ENCODE measurements at places on chromosomes 7 and 10.

- no peak for DNase-seq
These were observed 211.2 kb downstream of the ARL4A start for GRCh38 chr7:12898620-12899019.

DNA sequence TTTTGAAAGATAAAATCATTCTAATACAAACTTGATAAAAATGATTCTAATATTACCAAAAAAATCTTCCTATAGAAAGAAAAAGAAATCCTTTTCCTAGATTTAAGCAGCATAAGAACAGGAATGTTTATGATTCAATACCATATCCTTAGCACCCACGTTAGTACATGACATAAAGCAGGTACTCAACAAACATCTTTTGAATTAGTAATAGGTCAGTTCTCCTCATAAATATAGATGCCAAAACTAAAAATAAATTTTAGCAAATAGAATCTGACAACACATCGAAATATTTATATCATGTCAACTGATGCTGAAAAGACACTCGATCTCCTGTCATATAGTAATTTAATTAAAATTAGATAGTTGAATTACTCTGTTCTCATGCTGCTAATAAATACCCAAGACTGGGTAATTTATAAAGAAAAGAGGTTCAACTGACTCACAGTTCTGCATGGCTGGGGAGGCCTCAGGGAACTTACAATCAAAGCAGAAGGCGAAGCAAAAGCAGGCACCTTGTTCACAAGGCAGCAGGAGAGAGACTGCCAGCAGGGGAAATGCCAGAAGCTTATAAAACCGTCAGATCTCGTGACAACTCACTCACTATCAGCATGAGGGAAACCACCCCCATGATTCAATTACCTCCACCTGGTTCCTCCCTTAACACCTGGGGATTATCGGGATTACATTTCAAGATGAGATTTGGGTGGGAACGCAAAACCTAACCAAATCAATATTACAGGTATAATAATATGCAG, 191.8 kb downstream of the HTR7 start:
- no peak for DNase-seq

DNA sequence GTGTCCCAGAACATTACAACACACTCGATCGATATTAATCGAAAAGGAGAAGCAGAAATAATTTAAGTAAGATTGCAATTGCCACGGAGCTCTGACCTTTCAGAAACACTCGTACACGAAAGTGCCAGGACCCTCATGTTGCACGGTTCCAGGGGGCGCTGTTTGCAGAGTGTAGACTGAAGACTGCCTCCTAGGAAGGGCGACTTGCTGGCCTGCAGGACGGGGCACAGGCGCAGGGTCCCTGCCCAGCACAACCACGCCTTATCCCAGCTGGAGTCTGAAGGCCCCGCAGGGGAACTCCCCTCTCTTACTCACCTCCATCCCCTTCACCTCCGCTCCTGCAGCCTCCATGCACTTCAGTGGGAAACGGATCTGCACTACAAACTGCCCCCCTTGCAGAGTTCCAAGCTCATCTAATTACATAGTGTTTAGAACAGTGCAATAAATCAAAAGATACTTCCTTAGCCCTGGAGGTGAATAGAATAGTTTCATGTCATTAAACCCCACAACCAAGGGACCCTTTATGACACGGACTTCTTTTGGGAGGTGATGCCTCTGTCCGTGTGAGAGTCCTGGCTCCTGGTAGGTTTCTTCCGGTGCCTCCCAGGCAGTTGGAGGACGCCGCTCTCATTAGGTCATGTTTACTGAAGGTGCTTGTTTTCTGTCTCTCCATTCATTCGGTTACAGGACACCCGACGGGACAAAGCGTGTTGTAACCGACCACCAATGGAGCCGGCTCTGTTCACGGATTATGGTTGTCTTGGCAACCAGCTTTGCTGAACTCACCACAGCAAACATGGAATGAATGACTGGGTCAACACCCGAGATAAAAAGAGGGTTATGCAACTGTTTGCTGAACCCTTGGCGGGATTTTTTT, 262.2 kb downstream of the BAMBI start:
- DNase-seq, result peak; percentile 66

DNA sequence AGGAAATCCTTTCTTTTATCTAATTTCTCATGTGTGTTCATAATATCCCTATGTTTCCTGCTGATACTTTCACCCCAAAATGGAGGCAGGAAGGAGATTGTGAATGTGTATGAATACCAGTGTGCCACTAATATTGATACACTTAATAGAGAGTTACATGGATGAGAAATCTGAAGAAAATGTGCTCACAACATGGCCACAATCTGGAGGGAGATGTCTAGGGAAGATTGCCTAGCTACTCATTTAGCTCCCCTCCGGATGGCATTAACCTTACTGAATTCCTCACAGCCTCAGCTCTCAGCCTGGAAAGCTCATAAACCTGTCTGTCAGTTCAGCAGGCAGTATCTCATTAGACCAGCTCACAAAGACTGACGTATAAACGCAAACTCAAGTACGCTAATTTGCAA, 23.4 kb upstream of the DMTF1 start:
- no peak for DNase-seq

GRCh38 chr10:17227367-17228090, 512 bp upstream of the VIM start:
- DNase-seq, result no peak

DNA sequence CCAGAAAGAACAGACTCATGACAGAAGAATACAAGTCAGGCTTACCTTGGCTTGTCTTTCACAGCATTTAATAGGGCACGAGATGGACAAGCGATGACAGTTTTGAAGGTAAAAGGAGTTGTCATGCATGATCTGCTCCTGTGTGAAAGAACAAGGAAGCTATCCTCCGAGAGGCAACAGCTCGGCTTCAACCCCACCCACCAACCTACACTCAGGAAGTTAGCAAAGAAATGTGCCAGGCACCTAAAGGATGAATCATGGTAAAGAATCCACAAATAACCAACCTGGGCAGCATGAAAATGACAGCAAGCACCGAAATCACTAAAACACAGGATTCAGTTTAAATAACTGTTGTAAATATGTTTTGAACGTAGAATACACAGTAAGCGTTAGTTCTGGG, 700.2 kb downstream of the TYW1 start:
- no peak for DNase-seq

GRCh38 chr10:73159038-73159648, 8.7 kb downstream of the ECD start:
- peak; percentile 73 for DNase-seq

GRCh38 chr10:21675157-21675796, 141.2 kb downstream of the MLLT10 start:
- no peak for DNase-seq

- DNase-seq, result no peak
These were observed 13.3 kb downstream of the IFIT5 start for GRCh38 chr10:89427629-89428028.

DNA sequence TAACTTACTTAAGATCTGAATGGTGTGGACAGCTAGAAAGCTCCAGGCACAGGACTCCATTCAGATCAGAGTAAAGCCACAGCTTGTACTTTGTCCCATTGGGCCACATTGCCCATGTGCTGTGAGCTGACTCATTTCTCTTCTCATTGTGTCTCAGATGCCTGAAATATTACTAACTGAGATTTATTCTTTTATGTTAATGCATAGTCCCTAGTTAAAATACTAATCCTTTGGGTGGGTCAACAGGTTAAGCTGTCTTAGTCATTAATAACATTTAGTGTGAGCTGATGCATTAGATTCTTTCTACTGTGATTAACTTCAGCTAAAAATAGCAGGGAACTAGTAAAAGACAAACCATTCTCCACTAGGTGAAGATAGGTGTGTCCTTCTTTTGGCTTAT, 104.7 kb upstream of the ARMC3 start:
- DNase-seq, result no peak

GRCh38 chr7:35424869-35425495, 171.1 kb upstream of the TBX20 start:
- DNase-seq, result peak; percentile 54

- no peak for DNase-seq
These were observed 123.0 kb upstream of the TNRC18 start for GRCh38 chr7:5546626-5547025.

DNA sequence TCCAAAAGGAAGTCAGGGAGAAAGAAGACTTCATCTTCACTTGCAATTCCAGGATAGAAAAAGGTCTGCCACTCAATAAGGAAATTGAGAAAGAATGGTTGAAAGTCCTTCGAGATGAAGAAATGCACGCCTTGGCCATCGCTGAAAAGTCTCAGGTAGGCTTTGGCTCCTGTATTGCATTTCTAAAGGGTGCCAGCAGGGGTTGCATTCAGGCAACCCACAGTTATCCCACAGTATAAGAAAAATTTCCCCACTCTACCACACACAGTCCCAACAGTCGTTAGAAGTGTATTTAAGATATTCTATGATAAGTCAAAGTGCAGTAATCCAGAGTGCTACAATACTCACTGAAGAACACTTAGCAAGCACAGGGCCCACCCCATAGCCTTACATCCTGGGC, 93.4 kb upstream of the FGL2 start:
- no peak for DNase-seq

- DNase-seq, result no peak
These were observed 2.9 kb upstream of the ZNF467 start for GRCh38 chr7:149776289-149776688.

DNA sequence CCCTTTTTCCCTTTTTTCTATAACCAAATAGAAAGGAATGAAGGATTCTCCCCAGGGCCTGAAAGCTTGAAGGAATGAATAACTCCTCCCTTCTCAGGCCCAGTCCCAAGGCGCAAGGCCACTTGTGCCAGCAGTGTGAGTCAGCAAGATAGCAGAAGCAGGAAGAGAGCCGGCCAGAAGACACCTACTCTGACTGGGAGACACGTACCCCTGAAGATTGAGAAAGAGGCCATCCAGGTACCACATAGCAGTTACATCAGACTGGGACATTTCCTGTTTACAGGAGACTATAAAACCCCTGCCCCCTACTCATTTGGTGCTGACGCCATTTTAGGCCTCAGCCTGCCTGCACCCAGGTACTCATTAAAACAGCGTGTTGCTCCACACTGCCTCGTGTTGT, 65.5 kb downstream of the LRRC17 start:
- DNase-seq, result no peak

DNA sequence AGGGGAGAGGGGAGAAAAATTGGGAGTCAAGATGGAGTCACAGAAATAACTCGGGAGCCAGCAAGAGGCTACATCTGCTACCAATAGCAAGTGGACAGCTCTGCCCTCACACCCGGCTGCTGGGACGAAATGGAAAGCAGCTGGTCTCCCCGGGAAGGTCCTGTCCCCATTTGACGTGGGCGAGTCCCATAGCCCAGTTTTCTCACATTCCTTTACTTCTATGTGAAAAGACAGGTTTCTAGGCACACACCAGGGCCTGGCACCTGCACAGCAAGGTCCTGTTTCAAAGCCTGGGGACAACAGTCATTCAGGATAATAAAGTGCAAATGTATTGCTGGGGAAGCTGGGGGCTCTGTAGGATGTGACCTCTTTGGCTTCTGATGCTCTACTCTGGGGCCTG, 162.6 kb downstream of the OAT start:
- DNase-seq, result no peak

GRCh38 chr7:92276460-92276864, 30.7 kb downstream of the ANKIB1 start:
- no peak for DNase-seq

DNA sequence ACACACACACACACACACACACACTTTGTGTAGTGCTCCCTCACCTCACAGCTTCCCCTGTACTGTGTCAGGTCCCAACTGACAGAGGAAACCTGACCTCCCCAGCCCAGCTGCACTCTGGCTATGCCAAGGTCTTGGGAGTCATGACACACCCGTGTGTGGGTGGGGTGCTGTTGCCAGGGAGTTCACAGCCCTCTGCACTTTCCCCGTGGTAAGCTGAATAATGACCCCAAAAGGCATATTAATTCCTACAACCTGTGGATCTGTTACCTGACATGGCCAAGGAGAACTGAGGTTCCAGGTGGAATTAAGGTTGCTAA, 8.9 kb upstream of the NANOS1 start:
- no peak for DNase-seq

DNA sequence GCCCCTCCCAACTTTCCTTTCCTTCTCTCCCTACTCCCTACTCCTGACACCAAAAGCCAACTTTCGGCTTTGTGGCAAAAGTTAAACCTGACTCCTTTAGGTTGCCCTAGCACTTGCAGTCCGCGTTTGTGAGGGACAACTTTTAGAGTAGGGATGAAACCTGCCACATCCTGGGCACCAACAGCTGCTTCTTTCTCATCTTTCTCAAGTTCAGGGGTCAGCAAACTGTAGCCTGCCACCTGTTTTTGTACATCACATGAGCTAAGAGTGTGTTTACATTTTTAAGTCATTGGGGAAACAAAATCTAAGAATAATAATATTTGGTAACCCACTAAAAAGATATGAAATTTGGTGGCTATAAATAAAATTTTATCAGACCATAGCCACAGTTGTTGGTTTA, 660.6 kb downstream of the KCNMA1 start:
- DNase-seq, result no peak

- no peak for DNase-seq
These were observed 239.6 kb upstream of the STEAP1 start for GRCh38 chr7:89914711-89915110.

DNA sequence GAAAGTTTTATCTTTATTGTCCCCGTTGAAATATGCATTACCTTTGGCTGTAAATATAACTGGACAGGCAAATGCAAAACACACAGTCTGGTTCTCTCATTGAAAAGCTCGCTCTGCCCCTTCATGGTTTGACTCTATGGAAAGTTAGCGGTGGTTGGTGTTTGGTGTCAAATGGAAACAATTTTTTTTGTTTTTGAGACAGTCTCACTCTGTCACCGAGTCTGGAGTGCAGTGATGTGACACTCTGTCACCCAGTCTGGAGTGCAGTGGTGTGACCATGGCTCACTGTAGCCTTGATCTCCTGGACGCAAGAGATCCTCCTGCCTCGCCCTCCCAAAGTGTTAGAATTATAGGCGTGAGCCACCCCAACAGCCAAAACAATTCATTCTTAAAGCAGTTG, 149.7 kb downstream of the LRRC4 start:
- DNase-seq, result no peak

DNA sequence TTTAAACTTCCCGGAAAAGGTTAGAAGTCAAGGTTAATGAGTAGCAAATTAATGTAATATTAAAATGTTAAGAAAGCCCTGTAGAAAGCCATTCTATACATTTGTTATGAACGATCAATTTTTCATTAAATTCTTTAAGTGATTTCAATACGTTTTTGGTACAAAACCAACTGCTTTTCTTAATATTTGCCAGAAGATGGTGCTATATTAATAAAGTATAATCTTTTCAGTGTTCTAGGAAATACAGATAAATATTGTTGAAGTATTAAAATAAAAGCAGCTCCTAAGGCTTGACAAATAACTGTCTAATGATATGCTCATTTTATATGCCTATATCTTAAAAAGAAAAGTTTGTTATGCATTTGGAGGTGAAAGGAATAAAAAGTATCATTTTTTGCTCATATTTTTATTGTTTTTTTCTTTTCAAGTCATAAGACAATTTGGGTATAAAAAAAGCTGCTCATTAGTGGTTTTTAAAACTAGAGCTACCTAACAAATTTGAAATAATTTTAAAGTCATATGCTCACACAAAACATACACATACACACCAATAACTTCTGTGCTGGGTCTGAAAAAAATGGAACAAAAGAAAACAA, 130.3 kb upstream of the POT1 start:
- DNase-seq, result no peak

- no peak for DNase-seq
These were observed 457.6 kb downstream of the LRMDA start for GRCh38 chr10:75889051-75889450.

GRCh38 chr10:133537546-133538545, 10.7 kb downstream of the CYP2E1 start:
- no peak for DNase-seq

Data from liver (tissue), 10 donors.